ENCODE measurements at places on chromosomes 16 and 17. TPM values are rescaled to one million over a fixed set of nuclear protein-coding genes. Genes with fewer than 3 reads are reported as not detected.
A peak's percentile ranks its signal among the peaks of the same experiment; 100 is the strongest.

GRCh38 chr16:17532338-17532995 is 61.7 kb upstream of the XYLT1 start:
- no peak overlapping the region for H3K27ac ChIP-seq
- no peak for DNase-seq
- no peaks in the 10 kb centered on the region for H3K36me3 ChIP-seq
- no peaks in the 10 kb centered on the region for H3K4me1 ChIP-seq

GRCh38 chr16:60120586-60120985 is 1386.5 kb upstream of the GOT2 start:
- H3K4me1 ChIP-seq, result no peaks in the 10 kb centered on the region
- no peak overlapping the region for H3K4me3 ChIP-seq
- H3K27me3 ChIP-seq, result no peaks in the 10 kb centered on the region
- no peak overlapping the region for H3K27ac ChIP-seq
- H3K36me3 ChIP-seq, result no peaks in the 10 kb centered on the region

Gene CA5A
- total RNA-seq, result not detected

GRCh38 chr16:15970743-15971439 is 21.5 kb downstream of the ABCC1 start:
- peaks cover 4% of the 10 kb centered on the region for H3K4me1 ChIP-seq
- no peaks in the 10 kb centered on the region for H3K36me3 ChIP-seq
- no peak overlapping the region for H3K4me3 ChIP-seq
- no peak for DNase-seq
- no peaks in the 10 kb centered on the region for H3K27me3 ChIP-seq
- no peak overlapping the region for H3K27ac ChIP-seq

- H3K36me3 ChIP-seq, result no peaks in the 10 kb centered on the region
- no peaks in the 10 kb centered on the region for H3K4me1 ChIP-seq
- H3K27ac ChIP-seq, result peak overlapping the region; percentile 66
- H3K4me3 ChIP-seq, result peak overlapping the region; percentile 48
- H3K27me3 ChIP-seq, result no peaks in the 10 kb centered on the region
Observed at GRCh38 chr17:28335959-28336871, 654 bp downstream of the TNFAIP1 start.
